Activated CD4-positive, alpha-beta T cell treated with anti-CD3 and anti-CD28 coated beads for 24 hours (primary cell): ENCODE measurements at places on chromosomes 1 and 21.

DNA sequence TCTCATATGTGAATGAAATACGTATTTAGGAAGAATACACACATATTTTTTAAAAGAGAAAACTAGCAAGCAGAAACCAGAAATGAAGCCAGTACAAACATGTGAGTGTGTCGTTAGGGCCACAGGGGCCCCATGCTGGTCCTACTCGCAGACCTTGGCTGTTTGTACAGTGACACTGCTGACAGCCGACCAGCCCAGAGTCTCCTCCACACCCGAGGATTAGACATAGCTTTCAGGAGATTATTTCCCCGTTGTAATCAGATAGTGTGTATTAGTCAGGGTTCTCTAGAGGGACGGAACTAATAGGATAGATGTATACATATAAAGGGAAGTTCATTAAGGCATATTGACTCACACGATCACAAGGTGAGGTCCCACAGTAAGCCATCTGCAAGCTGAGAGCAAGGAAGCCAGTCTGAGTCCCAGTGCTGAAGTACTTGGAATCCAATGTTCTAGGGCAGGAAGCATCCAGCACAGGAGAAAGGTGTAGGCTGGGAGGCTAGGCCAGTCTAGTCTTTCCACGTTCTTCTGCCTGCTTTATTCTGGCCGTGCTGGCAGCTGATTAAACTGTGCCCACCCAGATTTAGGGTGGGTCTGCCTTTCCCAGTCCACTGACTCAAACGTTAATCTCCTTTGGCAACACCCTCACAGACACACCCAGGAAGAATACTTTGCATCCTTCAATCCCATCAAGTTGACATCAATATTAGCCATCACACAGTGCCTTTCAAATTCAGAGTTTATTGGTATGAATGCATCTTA, 51.2 kb downstream of the DIP2A start:
- DNase-seq: no peak

GRCh38 chr1:58886611-58887010, 102.8 kb upstream of the JUN start:
- no peak for DNase-seq

- no peak for DNase-seq
These were observed 291.3 kb upstream of the PLXNA2 start for GRCh38 chr1:208535511-208535910.

GRCh38 chr1:74478979-74479378, 33.4 kb downstream of the LRRC53 start:
- no peak for DNase-seq
